ENCODE measurements at places on chromosomes 6 and 20.

GRCh38 chr6:11242711-11243110, 10.2 kb upstream of the NEDD9 start:
- DNase-seq: no peak

GRCh38 chr6:12560315-12560714, 156.3 kb upstream of the PHACTR1 start:
- DNase-seq: no peak

DNA sequence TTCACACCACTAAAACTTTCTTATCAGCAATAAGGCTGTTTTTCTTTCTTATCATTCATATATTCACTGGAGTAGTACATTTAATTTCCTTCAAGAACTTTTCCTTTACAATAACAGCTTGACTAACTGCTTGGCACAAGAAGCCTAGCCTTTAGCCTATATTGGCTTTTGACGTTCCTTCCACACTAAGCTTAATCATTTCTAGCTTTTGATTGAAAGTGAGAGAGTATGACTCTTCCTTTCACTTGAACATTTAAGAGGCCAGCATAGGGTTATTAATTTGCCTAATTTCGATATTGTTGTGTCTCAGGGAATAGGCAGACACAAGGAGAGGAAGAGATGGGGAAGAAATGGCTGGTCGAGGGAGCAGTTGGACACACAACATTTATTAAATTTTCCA, 23.6 kb downstream of the THEMIS start:
- no peak for DNase-seq

DNA sequence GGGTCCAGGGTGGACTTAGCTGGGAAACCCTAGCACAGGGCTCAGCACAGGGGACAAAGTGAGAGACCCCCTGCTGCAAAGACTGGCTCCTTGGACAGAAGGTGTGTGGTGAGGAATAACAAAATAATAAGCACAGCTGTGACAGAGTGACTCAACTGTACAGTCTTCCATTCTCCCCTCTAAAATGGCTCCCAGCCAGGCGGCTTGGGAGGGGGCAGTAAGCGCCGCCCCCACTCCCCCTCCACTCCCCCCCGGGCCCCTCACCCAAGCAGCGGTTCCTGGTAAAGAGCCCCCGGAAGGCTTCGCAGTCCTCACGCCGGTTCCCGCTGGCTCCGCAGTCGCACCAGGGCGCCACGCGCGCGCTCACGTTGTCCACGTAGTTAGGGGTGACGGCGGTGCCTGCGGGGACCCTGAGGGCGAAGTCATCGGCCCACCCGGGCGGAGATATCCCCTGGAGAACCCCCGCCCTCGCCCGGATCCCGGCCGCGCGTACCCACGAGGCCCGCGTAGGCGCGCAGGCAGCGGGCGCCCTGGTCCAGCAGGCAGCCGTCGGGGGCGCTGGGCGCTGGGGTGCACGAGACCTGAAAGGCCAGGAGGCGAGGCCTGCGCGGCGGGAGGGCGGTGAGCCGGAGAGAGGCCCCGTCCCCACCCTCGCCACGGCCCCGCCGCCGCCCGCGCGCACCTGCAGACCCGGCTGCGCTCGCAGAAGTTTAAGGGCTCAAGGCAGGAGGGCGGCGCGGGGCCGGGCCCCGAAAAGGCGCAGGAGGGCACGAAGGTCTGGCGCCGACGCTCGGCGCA, 2.7 kb downstream of the GFRA4 start:
- no peak for DNase-seq

DNA sequence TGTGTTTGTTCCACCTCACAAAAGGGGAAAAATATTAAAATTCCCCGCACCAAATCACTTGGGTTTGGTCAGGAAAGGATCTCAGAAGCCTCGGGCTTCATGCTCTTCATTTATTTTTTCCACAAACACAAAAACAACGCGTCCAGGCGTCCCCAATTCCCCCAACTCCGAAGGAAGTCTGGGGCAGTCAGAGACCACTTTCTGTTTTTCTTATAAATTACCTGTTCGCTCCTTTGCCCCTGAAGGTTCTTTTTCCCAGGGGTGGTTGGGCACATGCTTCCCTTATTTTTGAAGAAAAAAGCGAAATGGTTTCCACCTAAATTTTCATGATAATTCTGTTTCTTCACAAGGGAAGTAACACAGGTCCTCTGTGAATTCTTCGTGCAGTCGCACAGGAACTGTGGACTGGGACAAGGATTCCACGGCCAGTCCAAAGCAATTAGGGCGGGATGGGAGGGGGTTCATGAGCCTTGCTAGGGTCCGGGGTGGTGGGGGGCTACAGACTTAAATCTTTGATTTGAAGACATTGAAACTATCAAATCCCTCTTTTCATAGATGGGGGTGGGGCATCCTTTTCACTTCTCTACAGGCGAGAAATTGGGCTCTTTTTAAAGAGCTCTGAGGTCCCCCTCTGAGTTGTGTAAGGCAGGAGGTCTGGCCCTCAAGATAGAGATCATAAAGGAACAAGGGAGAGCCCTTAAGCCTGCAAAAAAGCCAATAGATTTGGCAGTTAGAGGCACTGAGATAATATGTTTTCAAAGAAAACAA, 30.5 kb upstream of the HFE start:
- no peak for DNase-seq

GRCh38 chr6:128057541-128057940, 156.7 kb upstream of the THEMIS start:
- no peak for DNase-seq

DNA sequence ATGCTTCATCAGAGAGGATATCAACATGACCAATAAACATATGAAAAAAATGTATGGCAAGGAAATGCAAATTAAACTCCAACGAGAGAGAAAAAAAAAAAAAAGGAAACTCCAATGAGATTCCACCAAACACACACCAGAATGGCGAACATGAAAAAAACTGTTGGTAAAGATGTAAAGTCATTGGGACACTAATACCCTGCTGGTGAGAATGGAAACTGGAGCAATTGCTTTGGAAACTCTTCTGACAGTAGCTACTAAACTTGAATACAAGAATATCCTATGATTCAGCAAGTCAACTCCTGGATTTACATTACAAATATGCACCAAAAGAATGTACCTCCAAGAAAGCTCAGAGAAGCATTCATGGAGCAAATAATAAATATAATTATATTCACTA, 260.7 kb upstream of the ECI2 start:
- no peak for DNase-seq

- DNase-seq: no peak
Measured at GRCh38 chr6:23783901-23784300, 342.1 kb upstream of the NRSN1 start.

GRCh38 chr6:37192666-37193065, 22.7 kb downstream of the PIM1 start:
- DNase-seq: no peak

All from activated CD4-positive, alpha-beta T cell treated with anti-CD3 and anti-CD28 coated beads, Interleukin-2, amount 50 U/mL, for 4 hours (primary cell).